ENCODE measurements at places on chromosomes 3 and 15.

- no peak for DNase-seq
These were observed 20.5 kb downstream of the RBP2 start for GRCh38 chr3:139455855-139456254.

- no peak for DNase-seq
These were observed 34.2 kb downstream of the ALS2CL start for GRCh38 chr3:46659285-46659684.

GRCh38 chr3:137121704-137122314 lies 164.0 kb downstream of the IL20RB start:
- DNase-seq, result no peak

- DNase-seq, result no peak
These were observed 335.1 kb downstream of the SV2B start for GRCh38 chr15:91435113-91435512.

DNA sequence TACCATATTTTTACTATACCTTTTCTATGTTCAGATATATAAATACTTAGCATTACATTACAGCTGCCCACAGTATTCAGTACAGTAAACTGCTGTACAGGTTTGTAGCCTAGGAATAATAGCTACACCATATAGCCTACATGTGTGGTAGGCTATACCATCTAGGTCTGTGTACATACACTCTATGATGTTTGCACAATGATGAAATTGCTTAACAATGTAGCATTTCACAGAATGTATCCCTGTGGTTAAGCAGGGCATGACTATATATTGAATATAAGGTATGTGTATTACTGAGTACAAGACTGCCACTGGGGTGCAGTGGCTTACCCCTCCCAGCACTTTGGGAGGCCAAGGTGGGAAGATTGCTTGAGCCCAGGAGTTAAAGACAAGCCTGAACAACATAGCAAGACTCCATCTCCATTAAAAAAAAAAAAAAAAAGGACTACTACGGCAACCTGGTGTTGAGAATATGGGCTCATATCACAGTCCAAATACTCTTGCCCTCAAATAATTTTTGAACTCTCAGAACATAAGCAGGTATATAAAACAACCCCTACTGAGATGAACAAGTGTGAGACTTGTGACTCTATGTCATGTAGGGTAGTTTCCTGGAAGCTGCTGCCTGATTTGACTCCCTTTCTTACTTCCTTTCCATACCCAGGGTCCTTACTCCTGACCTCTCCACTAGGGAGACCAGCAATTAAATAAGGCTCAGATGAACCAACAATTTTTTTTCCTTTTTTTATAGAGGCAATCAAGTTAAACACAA lies 4.8 kb downstream of the PPP1R14D start:
- DNase-seq, result no peak

GRCh38 chr3:152037297-152037696 lies 163.9 kb downstream of the SUCNR1 start:
- DNase-seq, result no peak

DNA sequence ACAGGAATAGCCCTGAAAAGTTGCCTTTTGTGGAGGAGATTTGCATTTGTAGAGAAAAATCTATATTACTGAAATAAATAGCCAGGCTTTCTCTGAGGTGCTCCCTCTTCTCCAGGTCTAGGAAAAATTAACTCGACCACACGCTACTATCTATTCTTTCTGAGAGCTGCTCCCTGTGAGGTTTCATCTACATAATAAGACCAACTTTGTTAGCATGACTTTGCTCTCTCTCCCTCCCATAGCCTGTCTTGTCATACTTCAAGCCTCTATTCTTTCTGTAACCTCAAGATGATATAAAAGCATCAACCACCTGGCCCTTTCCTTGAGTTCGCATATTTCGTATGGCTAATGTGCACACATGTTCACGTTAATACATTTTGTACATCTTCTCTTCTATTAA lies 75.8 kb upstream of the STRIT1 start:
- no peak for DNase-seq

DNA sequence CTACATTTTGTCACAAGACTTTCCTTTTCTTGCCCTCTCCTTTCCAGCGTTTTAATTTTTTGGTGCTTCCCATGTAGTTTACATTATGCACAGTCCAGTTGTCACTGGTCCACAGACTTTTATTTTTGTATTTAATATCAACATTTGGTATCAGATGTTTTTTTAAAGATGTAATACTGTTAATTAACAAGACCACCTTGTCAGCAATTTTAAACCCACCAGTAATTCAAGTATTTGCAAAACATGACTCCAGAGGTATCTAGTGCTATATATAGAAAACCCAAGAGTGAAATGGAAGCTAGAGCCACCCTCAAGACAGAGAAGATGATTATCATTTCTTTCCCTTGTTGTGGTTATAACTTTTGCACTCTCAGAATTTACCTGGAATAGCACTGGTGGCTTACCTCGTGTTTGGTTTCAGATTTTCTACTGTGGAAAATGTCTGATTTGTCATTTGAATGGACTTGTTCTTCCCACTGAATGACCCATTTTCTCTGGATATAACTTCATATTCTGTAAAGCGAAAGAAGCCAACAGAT lies 56.2 kb downstream of the TFG start:
- no peak for DNase-seq

DNA sequence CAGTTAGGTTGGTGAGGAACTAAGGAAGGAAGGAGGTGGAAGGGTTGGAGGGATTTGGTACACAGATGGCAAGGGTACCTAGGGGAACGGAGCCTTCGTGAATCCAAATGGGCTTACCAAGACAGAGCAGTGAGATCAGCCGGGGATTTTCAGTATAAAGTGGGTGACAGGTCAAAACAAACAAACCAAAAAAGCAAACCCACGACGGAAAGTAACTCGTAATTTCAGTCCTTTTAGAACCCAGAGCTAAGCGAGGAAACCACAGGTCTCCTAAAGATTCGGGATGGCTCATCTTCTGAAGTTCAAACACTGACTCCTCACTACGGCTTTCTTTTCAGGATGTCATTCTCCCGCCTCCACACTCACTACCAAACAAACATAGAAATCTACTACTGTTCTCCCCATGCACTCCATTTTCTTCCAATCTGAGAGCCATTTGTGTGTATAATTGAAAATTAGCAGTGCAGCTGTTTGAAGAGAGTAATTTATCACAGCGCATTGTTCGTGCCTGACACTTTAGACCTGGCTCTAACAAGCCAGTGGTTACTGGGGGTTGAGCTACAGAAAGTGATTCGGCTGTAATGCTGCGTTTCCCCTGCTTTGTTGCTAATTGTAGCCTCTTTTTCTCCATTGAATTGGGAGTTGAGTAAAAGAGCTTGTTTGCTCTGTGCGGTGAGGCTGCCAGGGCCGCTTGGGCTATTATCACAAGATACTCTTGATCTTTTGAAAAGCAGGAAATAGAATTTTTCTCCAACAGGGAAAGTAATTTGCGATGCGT lies 64.7 kb upstream of the CCDC39 start:
- no peak for DNase-seq

- DNase-seq, result no peak
These were observed 150.7 kb downstream of the KLF13 start for GRCh38 chr15:31477301-31477700.

- DNase-seq, result no peak
These were observed 406.5 kb upstream of the CDIN1 start for GRCh38 chr15:36172955-36173354.

GRCh38 chr3:156676768-156677479 lies 2.5 kb downstream of the TIPARP start:
- DNase-seq, result no peak

- no peak for DNase-seq
These were observed 205.0 kb downstream of the ADAMTSL3 start for GRCh38 chr15:83858820-83859505.

DNA sequence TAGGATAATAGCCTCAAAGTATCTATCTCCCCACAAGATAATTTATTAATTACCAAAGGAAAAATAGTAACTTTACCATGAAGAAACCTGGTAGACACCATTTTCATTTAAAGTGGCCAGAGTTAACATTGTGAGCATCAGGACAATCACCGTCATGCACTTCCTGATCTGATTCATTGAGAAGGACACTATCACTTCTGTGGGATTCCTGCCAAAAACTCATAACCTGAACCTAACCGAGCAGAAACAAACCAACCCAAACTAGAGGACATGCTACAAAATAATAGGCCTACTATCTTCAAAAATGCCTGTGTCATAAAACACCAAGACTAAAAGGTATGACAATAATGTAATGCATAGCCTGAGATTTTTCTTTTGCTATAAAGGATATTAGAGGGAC lies 39.0 kb downstream of the FSIP1 start:
- no peak for DNase-seq

DNA sequence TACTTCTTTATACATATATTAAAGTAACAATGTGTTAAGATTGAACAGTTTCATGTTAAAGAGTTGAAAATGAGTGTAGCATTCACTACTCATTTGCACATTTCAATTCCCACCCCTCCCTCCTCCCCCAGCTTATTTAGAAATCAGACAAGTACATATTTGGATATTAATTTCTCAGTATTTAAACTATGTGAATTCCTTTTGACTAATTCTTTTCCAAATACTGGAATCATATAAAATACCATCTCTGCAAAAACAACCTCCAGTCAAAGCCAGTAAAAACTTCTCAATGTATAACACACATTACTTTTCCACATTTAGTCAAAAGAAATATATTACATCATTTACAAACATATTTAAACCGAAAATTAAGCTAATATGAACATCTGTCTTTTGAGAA lies 25.5 kb upstream of the SHC4 start:
- no peak for DNase-seq

DNA sequence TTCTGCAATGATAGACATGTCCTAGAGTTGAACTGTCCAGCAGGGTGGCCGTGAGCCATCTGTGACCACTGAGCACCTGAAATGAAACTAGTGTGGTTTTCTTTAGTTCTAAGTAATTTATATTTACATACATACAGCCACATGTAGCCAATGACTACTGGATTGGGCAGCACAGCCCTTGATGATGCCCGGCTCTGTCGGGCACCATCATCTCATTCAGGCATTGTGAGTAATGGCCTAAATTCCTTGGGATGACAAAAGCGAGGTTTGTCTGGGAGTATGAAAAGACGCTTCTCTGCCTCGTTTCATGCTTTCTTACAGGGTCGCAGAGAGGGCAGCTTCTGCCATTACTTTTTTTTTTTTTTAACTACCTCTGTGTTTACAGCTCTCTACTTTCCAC lies 251.9 kb upstream of the HES1 start:
- DNase-seq, result no peak

- DNase-seq, result no peak
These were observed 14.5 kb upstream of the RBSN start for GRCh38 chr3:15113471-15113870.

GRCh38 chr3:58038675-58039292 lies 30.6 kb downstream of the FLNB start:
- no peak for DNase-seq

- DNase-seq, result no peak
These were observed 25.9 kb downstream of the CEMIP start for GRCh38 chr15:80804970-80805495.

GRCh38 chr3:152915695-152916094 lies 80.8 kb downstream of the P2RY1 start:
- no peak for DNase-seq

- peak; percentile 9 for DNase-seq
These were observed at the start of gene ARPP21 for GRCh38 chr3:35639254-35640186. Gene ARPP21, plus strand, starts transcription at chr3:35639525. Its CDS starts 42,227 bp downstream, at chr3:35681752.

DNA sequence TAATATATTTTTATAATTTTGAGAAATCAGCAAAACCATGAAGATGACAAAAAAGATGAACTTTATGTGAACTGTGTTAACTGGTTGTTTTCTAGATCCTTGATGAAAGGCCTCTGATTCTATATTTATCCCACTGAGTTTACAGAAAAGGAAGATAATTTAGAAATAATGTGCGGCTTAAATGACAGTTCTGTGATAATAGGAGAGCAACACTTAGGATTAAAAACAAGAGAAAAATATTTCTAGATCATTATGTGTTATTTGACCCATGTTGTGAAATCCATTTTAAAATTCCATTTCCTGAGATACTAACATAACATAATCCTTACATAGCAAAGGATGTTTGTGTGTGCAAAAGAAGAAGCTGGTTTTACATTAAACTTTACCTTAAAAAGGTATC lies 598.0 kb downstream of the DIPK2A start:
- no peak for DNase-seq

DNA sequence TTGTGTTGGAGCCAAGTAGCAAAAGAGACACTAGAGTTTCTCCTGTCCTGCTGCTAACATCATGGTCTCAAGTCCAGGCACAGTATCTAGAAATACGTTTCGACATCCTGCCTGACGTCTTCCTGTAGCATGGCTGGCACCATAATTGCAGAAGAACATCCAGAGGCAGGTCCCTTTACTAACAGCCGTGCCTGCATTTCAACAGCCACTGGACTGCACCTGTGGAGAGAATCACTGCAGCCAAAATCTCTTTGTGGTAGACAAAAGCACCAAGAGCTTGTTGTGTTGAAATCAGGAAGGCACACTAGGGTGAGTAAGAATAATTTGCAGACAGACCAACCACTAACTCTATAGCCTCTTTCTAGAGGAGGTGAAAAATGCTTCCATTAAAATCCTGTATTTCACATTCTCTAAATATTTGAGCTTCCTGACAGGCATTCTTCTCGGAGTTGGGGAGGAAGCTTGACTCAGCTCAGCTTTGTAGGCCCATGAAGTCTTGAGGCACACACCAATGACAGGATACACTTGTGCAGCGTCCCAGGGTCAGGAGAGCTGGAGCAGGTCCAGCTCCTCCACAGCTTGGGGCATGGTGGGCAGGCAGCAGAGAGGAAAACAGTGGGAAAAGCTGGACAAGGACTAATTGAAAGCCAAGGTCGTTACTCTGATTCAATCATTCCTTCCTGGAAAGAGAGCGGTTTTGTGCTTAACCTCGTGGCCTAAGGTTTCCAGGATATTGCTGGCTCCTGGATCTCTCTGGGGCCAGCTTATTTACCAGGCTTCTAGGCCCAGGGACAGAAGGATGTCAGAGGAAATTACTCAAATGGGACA lies 244.9 kb downstream of the FAM43A start:
- DNase-seq, result no peak

- DNase-seq, result peak; percentile 29
These were observed 15.0 kb downstream of the TIGIT start for GRCh38 chr3:114308830-114309229.

- no peak for DNase-seq
These were observed 4.1 kb downstream of the CISH start for GRCh38 chr3:50607271-50608091.

- no peak for DNase-seq
These were observed 311.6 kb upstream of the CNTN4 start for GRCh38 chr3:1787094-1787493.

- DNase-seq, result no peak
These were observed 86.9 kb downstream of the ATP10A start for GRCh38 chr15:25776071-25776746.

DNA sequence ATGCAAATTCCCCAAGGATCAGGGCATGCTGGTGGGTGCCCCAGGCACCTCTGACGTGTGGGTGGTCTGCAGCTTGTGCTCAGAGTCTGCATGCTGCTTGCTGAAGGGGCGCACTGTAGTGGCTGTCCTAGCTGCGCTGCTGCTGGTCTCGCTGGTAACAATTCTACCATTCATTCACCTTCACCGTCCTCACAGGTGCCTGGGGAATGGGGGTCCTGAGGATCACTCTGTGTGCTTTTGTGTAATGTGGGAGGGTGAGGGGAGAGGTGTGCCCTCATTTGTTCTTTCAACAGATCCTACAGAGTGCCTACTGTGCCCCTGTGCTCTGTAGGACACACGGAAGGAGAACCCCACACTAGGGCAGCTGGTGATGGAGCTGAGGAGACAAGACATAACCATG lies 2.1 kb upstream of the ITGA11 start:
- no peak for DNase-seq

Data from memory B cell (primary cell).